Osteoblast (primary cell): ENCODE measurements at places on chromosomes 5 and 9. TPM values are rescaled to one million over a fixed set of nuclear protein-coding genes. Genes with fewer than 3 reads are reported as not detected.

- H3K27ac ChIP-seq, result no peak overlapping the region
- H3K4me3 ChIP-seq, result no peak overlapping the region
- H3K27me3 ChIP-seq, result no peaks in the 10 kb centered on the region
- peaks cover 38% of the 10 kb centered on the region for H3K4me1 ChIP-seq
These were observed 87.3 kb downstream of the DCP2 start for GRCh38 chr5:113063927-113064326.

DNA sequence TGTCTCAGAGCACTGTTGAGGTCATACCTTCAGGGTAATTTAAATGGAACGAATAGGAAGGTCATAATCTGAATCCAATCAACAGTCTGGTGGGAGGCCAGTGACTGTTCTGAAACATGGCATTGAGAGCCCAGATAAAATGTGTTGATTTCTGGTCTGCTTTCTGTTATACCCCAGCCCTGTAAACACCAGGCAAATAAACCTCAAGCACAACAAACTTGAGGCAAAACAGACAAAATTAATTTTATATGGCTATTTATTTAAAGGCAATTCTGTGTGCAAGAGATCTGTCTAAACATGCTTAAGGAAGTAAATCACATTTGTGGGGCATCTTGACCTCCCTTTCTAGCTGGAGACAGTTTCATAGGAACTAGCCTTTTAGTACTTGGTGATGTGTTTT, 140.9 kb upstream of the SPEF2 start:
- no peaks in the 10 kb centered on the region for H3K36me3 ChIP-seq
- H3K27me3 ChIP-seq, result no peaks in the 10 kb centered on the region
- H3K4me3 ChIP-seq, result no peak overlapping the region
- no peak for DNase-seq
- H3K27ac ChIP-seq, result no peak overlapping the region

DNA sequence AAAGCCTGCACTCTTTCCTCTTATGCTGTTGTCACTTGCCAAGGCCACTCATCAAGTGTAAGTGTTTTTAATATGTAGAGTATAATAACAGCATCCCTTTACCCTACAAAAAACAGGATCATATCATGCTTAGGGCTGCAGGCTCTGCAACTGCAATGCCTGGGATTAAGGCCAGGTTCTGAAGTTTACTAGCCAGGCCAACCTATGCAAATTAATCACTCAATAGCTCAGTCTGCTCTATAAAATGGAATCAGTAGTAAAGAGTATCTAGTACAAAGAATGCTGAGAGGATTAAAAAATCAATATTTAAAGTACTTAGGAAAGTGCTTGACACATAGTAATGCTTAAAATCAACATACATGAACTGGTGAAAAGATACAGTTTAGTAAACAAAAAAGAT, 253.3 kb downstream of the EDIL3 start:
- peaks cover 6% of the 10 kb centered on the region for H3K36me3 ChIP-seq
- H3K4me1 ChIP-seq, result no peaks in the 10 kb centered on the region
- H3K27me3 ChIP-seq, result no peaks in the 10 kb centered on the region
- no peak overlapping the region for H3K4me3 ChIP-seq

GRCh38 chr5:164188733-164189148, 683.3 kb downstream of the MAT2B start:
- peaks cover 17% of the 10 kb centered on the region for H3K4me1 ChIP-seq
- H3K4me3 ChIP-seq, result no peak overlapping the region
- H3K36me3 ChIP-seq, result no peaks in the 10 kb centered on the region
- H3K27ac ChIP-seq, result peak overlapping the region; percentile 34

- no peak overlapping the region for H3K27ac ChIP-seq
- DNase-seq, result no peak
- no peaks in the 10 kb centered on the region for H3K36me3 ChIP-seq
- no peaks in the 10 kb centered on the region for H3K27me3 ChIP-seq
- H3K4me1 ChIP-seq, result peaks cover 9% of the 10 kb centered on the region
- H3K4me3 ChIP-seq, result no peak overlapping the region
These were observed 94.0 kb downstream of the RCL1 start for GRCh38 chr9:4886698-4887097.

DNA sequence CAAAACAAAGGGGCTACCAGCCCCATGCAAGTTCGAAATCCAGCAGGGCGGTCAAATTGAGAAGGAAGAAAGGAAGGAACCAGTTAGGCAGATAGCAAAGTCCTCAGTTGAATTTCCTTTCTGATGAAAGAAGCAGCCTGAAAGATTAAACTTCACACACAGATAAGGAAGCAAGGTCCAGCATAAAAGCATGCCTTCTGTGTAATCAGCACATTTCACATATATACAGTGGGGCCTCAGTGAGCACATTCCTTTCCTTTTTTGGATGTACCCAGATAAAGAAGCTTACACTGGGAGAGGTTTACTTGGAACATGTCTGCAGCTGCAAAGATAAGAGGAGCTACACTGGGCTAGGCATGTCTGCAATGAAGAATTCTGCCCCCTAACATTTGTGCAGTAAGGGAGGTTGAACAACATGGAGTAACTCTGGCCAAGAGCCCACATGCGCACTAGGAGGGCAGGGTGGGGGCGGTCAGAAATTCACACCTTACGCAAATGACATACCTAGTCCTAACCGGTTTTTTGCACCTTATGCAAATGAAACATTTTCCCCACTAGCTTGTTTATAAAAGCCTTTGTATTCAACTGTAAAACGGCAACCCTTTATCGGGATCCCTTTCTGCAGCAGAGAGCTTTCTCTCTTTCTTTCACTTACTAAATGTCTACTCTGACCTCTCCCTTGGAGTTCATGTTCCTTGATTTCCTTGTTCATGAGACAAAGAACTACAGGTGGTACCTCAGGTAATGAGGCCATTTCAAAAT, 149.7 kb upstream of the FBXL17 start:
- no peak overlapping the region for H3K4me3 ChIP-seq
- no peaks in the 10 kb centered on the region for H3K27me3 ChIP-seq
- H3K4me1 ChIP-seq, result peaks cover 10% of the 10 kb centered on the region
- no peaks in the 10 kb centered on the region for H3K36me3 ChIP-seq
- no peak for DNase-seq
- H3K27ac ChIP-seq, result no peak overlapping the region

GRCh38 chr9:74666625-74667316, 169.6 kb downstream of the RORB start:
- no peak overlapping the region for H3K4me3 ChIP-seq
- H3K36me3 ChIP-seq, result no peaks in the 10 kb centered on the region
- no peaks in the 10 kb centered on the region for H3K4me1 ChIP-seq
- no peak overlapping the region for H3K27ac ChIP-seq

DNA sequence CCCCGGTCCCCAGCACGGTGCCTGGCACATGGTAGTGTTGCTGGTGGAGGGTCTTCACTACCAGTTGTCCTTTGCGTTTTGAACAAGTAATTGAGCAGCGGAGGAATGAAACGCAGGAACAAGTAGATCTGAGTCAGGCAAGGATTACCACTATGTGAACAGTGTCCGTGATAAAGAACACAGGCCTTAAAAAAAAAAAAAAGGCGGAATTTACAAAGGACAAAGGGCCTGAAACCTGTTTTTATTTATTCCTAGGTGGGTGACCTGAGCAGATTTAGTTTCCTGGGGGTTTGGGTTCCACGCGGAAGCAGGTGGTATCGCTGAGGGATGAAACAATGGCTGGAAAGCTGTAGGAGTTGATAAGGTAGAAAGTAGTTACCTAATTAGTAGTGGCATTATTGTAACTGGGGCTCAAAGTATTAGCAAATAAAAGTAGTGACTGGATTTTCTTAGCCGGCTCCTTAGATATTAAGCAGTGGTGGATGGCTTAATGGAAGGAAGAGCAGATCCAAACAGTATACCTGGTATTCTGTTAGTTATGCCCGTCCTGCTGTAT, 1.1 kb downstream of the RUSC2 start:
- DNase-seq, result peak; percentile 46
- no peaks in the 10 kb centered on the region for H3K27me3 ChIP-seq
- H3K36me3 ChIP-seq, result peaks cover 7% of the 10 kb centered on the region
- peak overlapping the region; percentile 88 for H3K27ac ChIP-seq
- peak overlapping the region; percentile 92 for H3K4me3 ChIP-seq
- H3K4me1 ChIP-seq, result peaks cover 36% of the 10 kb centered on the region

DNA sequence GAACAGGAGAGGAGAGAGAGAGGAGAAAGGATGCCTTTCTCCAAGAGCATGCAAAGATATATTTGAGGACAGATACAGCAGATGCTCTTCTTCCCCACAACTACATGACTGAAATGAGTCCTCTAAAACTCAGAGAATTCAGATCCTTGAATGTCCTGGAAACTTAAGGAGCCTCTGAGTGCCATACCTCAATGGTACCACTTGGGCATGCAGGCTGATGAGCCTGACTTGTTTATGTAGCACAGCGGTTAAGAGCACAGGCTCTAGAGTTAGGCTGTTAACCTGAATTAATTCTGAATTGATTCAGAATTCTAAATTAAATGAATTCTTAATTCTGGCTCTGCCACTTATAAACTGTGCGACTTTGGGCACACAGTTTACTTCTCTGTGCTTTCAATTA, 5.7 kb downstream of the PLPPR1 start:
- no peak for DNase-seq
- H3K36me3 ChIP-seq, result no peaks in the 10 kb centered on the region
- no peak overlapping the region for H3K4me3 ChIP-seq
- no peaks in the 10 kb centered on the region for H3K4me1 ChIP-seq
- no peak overlapping the region for H3K27ac ChIP-seq

GRCh38 chr5:44099643-44100042, 289.6 kb downstream of the FGF10 start:
- H3K4me1 ChIP-seq, result no peaks in the 10 kb centered on the region
- peak; percentile 1 for DNase-seq
- H3K4me3 ChIP-seq, result no peak overlapping the region
- no peaks in the 10 kb centered on the region for H3K27me3 ChIP-seq
- H3K36me3 ChIP-seq, result no peaks in the 10 kb centered on the region
- H3K27ac ChIP-seq, result no peak overlapping the region

DNA sequence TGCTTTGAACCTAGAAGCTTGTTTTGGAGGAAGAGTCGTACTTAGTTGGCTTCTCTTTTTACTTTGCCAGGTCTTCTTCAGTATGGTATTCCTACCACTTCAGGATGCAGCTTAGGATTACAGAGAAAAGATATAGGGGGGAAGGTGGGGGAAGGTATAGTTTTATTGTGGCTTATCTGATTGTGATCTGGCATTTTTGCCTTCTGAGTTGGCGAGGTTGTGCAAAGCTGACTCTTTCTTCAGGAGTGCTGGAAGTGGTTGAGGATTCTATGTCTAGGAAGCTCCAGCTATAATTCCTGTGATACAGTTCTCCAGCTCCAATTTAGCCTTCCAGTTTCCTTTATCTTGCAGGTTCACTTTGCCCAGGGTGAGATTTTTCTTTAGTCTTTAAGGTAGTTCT, 7.0 kb downstream of the CDC42SE2 start:
- no peak overlapping the region for H3K4me3 ChIP-seq
- H3K36me3 ChIP-seq, result no peaks in the 10 kb centered on the region
- H3K27me3 ChIP-seq, result no peaks in the 10 kb centered on the region

DNA sequence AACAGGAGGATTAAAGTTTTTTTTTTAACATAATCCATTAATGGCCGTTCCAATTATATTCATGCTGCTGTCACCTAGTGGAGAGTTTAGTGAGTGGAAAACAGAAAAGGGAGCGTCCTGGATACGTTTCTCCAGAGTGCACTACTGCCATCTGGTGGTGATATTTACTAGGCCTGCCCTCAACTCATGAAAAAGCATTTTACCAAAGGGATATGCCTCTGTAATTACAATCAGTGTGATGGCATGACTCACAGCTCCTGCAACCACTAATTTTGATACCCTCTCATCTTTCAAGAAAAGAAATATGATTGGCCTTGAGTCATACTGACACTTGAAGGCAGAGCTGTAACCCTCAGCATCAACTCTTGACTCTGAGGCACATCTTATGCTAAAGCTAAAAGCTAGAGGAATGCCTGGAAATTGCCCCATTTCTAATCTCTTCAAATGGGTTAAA, 20.1 kb downstream of the MINAR2 start:
- H3K27me3 ChIP-seq, result no peaks in the 10 kb centered on the region
- peak; percentile 81 for DNase-seq
- no peaks in the 10 kb centered on the region for H3K4me1 ChIP-seq
- H3K27ac ChIP-seq, result no peak overlapping the region
- H3K36me3 ChIP-seq, result no peaks in the 10 kb centered on the region

DNA sequence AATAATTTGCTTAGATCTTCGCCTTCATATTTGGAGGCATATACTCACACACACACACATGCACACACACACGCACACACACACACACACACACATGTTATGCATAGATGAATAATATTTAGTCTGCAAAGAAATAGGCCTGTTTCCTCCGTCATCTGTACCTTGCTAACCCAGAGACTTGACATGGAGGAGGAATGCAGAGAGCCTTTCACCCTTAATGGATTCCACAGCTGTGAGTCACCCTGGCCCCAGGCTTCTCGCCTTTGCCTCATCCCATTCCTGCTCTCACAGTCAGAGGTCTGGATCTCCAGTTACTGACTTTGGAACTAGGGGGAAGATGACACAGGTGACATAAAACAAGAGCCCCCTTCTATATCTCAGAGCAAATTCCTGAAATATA, 29.7 kb downstream of the ZNF462 start:
- H3K4me3 ChIP-seq, result no peak overlapping the region
- peaks cover 21% of the 10 kb centered on the region for H3K4me1 ChIP-seq
- H3K27ac ChIP-seq, result peak overlapping the region; percentile 85
- H3K36me3 ChIP-seq, result no peaks in the 10 kb centered on the region

GRCh38 chr5:131899686-131900085, 45.8 kb downstream of the MEIKIN start:
- H3K36me3 ChIP-seq, result no peaks in the 10 kb centered on the region
- H3K4me1 ChIP-seq, result no peaks in the 10 kb centered on the region
- no peaks in the 10 kb centered on the region for H3K27me3 ChIP-seq
- DNase-seq, result no peak
- no peak overlapping the region for H3K27ac ChIP-seq

DNA sequence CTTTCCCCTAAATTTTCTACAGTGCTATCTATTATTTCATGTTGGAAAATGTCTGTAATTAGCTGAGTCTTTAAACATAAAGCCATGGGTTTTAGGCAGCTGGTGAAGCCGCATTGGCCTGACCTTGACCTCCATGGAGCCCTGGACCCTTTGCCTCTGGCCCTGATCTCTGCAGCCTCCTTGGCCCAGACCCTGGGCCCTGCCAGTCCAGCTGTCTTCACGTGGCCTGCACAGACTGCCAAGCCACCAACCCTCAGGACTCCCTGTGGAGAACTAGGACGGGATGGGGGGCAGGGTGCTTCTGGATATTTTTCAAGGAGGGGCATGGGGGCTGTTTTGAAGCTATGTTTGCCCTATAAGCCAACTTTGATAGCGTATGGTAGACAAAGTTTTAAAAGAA, 29.8 kb upstream of the PPARGC1B start:
- peaks cover 58% of the 10 kb centered on the region for H3K27me3 ChIP-seq
- H3K27ac ChIP-seq, result no peak overlapping the region
- no peak for DNase-seq
- H3K4me1 ChIP-seq, result no peaks in the 10 kb centered on the region

GRCh38 chr9:73357607-73358006, 205.9 kb downstream of the ANXA1 start:
- no peak overlapping the region for H3K27ac ChIP-seq
- no peak for DNase-seq
- H3K4me1 ChIP-seq, result no peaks in the 10 kb centered on the region
- no peak overlapping the region for H3K4me3 ChIP-seq
- H3K36me3 ChIP-seq, result no peaks in the 10 kb centered on the region

- H3K27me3 ChIP-seq, result no peaks in the 10 kb centered on the region
- no peak overlapping the region for H3K27ac ChIP-seq
- H3K4me1 ChIP-seq, result no peaks in the 10 kb centered on the region
- no peak for DNase-seq
- no peaks in the 10 kb centered on the region for H3K36me3 ChIP-seq
These were observed 259.6 kb downstream of the CDH12 start for GRCh38 chr5:22593592-22593991.

Gene GAPT
- total RNA-seq, result not detected in 2 replicates

Gene DPM2
- total RNA-seq, result 10.1 and 11.5 TPM in 2 replicates

Gene PPP3R2
- total RNA-seq, result not detected in 2 replicates

Gene LNPEP
- 44.9 and 53.6 TPM in 2 replicates for total RNA-seq

Gene ITGA1
- total RNA-seq, result 28.6 and 31.8 TPM in 2 replicates

Gene SLC22A4
- total RNA-seq, result 2.9 and 3.8 TPM in 2 replicates

Gene SHOC1
- under 0.01 TPM in 2 replicates for total RNA-seq

Gene SPATA6L
- 0.72 and 1.2 TPM in 2 replicates for total RNA-seq

Gene PCDHB15
- 0.88 and 1.1 TPM in 2 replicates for total RNA-seq

Gene DMGDH
- total RNA-seq, result 7.2 and 9.7 TPM in 2 replicates

Gene ELL2
- 113 and 123 TPM in 2 replicates for total RNA-seq

Gene GFRA3
- not detected in 2 replicates for total RNA-seq
